Kidney glomerular epithelial cell (primary cell): ENCODE measurements at places on chromosomes 7 and 10.
A peak's percentile ranks its signal among the peaks of the same experiment; 100 is the strongest.

DNA sequence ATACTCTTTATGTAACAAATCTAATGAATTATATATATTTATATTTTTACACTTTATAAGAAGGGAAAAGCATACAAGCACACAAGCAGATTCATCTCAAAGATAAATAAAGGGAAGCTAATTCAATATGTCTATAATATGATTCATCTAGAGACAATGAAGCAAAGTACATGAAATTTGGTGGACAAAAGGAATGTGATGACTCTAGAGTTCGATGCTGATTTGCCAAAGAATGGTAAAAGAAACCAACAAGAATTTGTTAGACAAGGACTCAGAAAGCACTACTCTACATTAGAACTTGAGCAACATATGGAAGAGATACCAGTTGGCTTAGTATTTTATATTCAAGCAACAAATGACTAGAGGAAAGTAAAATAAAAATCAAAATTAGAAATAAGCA lies 536.5 kb upstream of the TEX47 start:
- DNase-seq = no peak

GRCh38 chr10:114556236-114557122 lies 101.6 kb downstream of the ABLIM1 start:
- DNase-seq = no peak

GRCh38 chr7:41104631-41105030 lies 598.3 kb downstream of the INHBA start:
- no peak for DNase-seq

DNA sequence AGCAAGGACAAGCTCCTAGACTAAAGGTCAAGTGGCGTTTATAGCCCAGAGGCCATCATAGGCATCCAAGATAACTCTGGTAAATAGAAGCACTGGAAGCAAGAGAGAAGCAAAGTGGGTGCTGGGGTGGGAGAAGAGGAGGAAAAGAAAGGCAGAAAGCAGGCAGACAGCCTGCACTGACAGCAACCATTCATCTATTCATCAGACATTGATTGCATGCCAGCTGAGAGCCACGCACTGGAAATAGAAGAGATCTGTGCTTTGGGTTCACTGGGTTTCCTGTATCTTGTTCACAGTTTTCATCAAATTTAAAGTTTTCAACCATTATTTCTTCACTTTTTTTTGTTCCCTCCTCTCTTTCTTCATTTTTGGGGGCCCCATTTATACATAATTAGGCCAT lies 4.7 kb upstream of the SLIT1 start:
- DNase-seq = no peak

- DNase-seq = peak; percentile 63
Measured at GRCh38 chr10:30581779-30582380, 47.7 kb downstream of the LYZL2 start.

DNA sequence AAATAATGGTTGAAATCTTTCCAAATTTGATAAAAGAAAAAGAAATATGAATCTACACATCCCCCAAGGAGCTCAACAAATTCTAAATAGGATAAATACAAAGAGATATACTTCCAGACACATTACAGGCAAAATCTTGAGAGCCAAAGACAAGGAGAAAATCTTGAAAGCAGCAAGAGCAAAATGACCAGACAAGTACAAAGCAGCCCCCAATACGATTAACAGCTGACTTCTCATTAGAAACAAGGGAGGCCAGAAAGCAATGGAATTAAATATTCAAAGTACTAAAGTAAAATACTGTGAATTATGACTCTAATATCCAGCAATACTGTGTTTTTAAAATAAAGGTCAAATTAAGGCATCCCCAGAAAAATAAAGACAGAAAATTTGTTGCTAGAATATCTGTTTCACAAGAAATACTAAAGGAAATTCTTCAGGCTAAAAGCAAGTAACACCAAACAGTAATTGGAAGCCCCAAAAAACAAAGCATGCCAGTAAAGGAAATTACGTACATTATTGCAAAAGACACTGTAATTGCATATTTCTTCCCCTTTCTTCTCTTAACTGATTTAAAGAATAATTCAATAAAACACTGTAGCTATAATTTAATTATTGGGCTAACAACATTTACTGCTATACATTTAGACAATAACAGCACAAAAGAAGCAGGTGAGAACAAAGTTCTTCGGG lies 36.4 kb downstream of the ZNF438 start:
- DNase-seq = no peak

GRCh38 chr7:158328376-158329013 lies 259.1 kb downstream of the PTPRN2 start:
- DNase-seq = no peak

- no peak for DNase-seq
Measured at GRCh38 chr7:114988755-114989375, 67.0 kb downstream of the MDFIC start.

DNA sequence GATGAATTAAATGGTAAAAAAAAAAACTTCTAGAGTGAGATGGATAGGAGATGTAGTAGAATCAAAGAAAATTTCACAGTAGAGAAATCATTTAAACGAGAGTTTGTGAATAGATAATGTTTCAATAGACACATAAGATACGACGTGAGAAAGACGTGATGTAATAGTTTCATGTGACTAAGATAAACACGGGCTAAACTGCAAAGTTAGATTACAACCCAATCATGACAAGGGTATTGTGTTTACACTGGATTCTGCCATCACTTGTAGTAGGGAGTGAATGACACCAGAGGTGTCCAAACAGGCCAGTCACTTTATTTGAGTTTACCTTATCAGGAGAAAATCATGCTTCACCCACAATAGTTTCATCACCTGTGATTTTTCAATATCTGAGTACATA lies 21.6 kb downstream of the SEMA3D start:
- DNase-seq = no peak

DNA sequence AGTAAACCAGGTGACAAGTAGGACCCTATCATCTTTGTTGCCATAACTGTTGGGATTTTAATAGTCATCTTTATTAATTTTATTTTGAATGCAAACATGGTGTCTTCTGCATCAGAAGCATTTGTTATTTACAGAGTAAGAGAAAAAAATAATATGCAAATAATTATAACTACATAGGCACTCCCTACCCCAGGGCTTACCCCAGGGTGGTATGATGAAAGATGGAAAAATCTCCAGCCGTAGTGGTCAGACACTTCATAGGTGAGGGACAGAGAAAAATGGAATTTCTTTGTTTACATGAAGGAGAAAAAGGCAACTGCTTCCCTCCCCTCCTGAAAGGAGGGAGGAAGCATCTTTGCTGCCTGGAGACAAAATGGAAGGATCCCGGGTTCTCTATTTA lies 29.7 kb downstream of the STOX1 start:
- DNase-seq = no peak

- DNase-seq = no peak
Measured at GRCh38 chr7:101365956-101366355, 3.3 kb downstream of the COL26A1 start.

DNA sequence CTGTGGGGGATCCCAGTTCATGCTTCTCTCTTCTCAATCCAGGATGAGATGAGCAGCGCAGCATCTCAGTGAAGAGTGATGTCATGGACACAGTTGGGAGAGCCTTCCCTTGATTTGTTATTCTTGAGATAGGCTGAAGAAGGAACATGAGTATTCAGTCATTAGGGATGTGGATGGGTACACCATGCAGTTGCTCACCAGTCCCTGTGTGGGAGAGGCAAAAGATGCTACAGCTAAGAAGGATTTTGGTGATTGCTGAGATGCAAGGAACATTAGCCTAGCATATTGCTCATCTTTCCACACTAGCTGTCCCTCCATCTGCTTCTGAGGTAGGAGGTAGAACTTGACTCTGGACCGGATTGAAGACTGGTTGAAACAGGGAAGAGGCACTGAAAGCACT lies 179.6 kb downstream of the GALNT17 start:
- DNase-seq = no peak

- no peak for DNase-seq
Measured at GRCh38 chr10:75841266-75841665, 409.8 kb downstream of the LRMDA start.

DNA sequence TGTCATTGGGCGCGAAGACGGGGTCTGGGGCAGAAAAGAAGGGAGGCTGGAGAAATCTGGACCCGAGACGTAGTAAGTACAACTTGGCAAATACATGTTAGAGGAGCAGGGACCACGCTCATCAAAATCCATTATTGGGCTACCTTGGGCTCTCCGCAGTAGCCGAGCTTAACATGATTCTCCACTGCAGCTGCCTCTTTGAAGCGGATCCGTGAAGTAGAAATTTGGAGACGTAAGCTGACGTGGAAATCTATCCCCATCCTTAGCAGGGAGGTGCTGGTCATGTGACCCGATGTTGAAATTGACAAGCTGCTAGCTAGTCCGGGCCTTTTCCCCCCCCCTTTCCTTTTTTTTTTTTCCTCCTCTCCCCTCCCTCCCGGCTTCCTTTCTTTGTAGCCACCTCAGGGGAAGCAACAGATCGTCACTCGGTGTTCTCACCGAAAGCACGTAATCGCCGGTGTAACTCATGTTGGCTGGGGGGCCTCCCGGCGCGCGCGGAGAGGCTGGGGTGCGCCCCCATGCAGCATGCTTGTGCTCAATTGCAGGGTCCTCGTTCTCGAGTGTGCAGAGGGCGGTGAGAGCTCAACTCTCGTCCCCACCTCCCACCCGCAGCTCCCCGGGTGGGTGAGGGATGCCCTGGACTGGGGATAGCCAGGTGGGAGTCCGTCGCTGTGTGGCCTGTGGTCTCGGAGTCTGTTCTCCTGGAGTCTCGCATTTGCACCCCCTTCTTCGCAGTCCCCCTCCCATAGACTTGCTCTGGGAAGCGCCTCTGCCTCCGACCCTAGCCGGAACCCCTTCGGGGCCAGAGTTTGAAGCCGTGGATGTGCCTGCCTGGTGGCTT lies at the start of gene HOXA11:
Gene HOXA11, minus strand, starts transcription at position 220 of the 841 bp plus-strand sequence. Its CDS starts 88 bp downstream, at position 132.
- DNase-seq = no peak
